Suprapubic skin (tissue), 4 donors: ENCODE measurements at places on chromosomes 11 and 22. TPM values are rescaled to one million over a fixed set of nuclear protein-coding genes. Genes with fewer than 3 reads are reported as not detected.
A peak's percentile ranks its signal among the peaks of the same experiment; 100 is the strongest.

GRCh38 chr22:46894081-46894671 is 131.7 kb downstream of the TBC1D22A start:
- no peak for DNase-seq

The GRAP2 gene
- 0.34 TPM for total RNA-seq

GRCh38 chr11:72617080-72617762 is 57.0 kb downstream of the PDE2A start:
- DNase-seq = no peak

The ACR gene
- not detected for total RNA-seq

DNA sequence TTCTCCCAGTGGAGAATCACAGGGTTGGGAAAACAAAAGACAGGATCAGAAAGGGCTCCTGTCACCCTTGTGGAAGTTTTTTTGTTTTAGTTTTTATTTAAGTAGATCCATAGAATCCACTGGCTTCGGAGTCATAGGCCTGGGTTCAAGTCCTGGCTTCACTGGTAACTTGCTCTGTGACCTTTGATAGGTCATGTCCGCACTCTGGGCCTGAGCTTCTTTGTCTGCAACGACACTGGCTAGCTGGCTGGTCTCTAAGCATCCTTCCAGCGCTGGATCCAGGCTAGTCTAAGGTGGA is 1.4 kb downstream of the ZFTA start:
- DNase-seq = no peak

The PDHX gene
- 19.7 TPM for total RNA-seq

- DNase-seq = peak; percentile 41
These were observed 46.3 kb downstream of the IGLL1 start for GRCh38 chr22:23533771-23534191.

GRCh38 chr11:44566952-44567875 is 1.8 kb downstream of the CD82 start:
- DNase-seq = no peak

- DNase-seq = peak; percentile 7
These were observed 1.2 kb downstream of the P2RY6 start for GRCh38 chr11:73273222-73273895.

The CXCR5 gene
- not detected for total RNA-seq

DNA sequence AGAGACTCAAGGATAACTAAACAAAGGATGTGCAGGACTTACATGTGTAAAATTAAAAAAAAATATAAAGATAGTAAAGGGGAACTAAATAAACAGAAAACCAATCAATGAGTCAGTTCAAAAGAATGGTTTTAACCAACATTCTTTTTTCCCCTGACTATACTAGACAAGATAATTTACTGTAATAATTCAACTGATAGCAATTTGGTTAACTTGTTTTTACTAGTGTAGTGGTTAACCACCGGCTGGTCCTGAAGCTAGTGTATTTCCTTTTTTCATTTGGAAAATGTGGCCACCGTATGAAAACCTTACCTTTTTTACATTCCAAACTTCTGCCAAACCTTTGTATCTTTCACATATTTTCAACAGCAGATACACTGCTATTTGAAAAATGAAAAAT is 123.1 kb downstream of the ARHGAP42 start:
- no peak for DNase-seq

DNA sequence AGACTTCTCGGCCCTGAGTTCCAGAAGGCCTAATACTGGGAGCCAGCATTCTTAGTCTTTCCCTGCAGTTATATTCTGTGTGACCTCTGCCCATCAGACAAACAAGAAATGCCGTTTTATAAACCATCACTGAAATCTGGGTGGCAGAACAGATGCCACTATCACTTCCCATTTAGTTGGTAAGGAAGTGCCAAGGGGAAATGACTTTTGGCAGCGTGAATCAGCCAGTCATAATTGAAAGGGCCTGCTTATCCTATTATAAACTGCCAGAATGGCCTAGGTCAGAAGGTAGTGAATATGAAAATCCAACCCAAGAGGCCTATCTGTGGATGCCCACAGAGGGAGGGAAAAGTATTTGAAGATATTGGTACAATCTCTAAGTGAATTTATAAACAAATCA is 646.8 kb upstream of the CCDC90B start:
- no peak for DNase-seq

GRCh38 chr11:64095949-64096348 is 60.2 kb downstream of the FLRT1 start:
- DNase-seq = no peak

- DNase-seq = no peak
These were observed 2.9 kb upstream of the ABCC8 start for GRCh38 chr11:17479284-17480214.

The OR51E2 gene
- total RNA-seq = not detected

The CDC42BPG gene
- 64.9 TPM for total RNA-seq

DNA sequence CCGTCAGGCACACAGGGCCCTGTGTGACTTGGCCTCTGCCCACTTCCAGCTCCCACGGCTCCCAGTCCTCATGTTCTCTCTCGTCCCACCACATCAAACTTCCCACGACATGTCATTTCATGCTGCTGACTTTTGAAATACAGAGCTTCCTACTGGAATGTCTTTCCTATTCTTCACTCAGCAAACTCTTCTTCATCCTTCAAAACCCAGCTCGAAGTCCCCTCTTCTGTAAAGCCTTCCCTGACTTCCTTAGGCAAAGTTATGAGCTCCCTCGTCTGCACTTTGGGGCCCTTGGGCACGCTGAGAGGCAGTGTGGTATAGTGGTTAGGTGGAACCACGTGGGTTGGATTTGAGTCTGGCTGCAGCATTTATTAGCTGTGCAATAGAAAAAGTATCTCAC is 37.8 kb upstream of the EIF3D start:
- DNase-seq = no peak

- DNase-seq = no peak
These were observed 17.1 kb upstream of the SORL1-AS1 start for GRCh38 chr11:121469910-121470309.

DNA sequence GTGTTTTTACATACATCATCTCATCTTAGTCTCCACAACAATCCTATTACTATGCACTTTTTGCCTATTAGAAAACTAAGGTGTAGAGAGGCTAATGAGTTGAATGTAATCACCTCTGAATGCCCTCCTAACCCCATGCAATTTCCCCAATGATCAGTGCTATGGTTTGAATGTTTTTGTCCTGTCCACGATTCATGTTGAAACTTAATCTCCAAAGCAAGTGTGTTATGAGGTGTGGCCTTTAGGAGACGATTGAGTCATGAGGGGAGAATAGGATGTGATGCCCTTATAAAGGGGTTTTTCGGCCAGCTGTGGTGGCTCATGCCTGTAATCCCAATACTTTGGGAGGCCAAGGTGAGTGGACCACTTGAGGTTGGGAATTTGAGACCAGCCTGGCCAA is 2.0 kb upstream of the CCDC73 start:
- no peak for DNase-seq

DNA sequence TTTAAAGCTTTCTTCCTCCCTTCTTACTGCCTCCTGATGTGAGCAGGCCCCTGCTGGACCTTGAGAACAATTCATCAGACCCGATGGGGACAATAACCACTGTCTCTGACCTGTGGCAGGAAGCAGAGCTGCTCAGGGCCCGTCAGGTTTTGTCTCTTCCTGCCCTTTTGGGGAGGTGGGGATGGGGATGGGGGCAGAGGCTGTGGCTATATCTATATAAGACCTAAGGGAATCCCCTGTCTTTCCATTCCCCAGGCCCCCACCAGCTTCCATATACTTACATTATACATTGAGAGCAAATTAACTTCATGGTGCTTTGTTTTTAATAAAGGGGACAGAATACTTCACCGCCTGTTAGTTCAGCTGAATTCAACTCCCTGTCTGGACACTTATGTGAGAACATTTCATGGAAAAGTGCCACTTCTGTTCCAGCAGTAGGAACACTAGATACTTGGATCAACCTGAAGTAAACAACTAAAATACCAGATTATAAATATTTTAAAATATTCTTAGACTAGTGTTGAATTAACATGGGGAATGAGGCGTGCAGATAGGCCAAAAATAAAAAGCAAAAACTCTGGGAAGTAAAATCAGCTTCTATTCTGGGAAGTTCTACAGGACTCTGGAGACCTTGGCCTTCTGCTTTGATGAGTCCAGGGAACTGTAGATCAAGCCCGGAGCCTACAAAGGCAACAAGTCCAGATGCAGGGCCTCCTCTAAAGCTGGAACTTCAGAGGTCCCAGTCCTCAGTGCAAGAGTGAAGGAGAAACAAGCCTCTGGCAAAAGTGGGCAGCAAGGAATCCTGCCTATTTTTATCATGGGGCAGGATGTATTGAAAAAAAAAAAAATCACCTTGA is 11.1 kb downstream of the ZP1 start:
- DNase-seq = peak; percentile 67

GRCh38 chr11:65716774-65717405 is 3.7 kb downstream of the RNASEH2C start:
- peak; percentile 43 for DNase-seq

DNA sequence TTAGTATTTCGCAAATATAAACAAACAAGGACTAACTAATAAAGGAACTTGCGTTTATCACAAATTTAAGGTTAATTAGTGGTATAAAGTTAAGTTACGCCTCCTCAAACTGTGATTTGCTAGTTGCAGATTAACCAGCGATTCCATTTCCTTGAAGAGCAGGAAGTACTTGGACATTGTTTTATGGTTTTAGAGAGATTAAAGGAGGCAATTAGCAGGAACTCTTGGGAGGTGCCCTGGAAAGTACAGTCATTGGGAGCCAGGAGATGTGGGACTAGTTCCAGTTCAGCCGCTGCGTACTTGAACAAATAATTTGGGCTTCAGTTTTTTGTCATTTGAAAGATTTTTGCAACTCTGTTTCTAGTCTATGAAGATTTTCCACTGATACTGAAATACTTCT is 3.3 kb downstream of the FAM118B start:
- no peak for DNase-seq

GRCh38 chr11:85664615-85665481 is at the start of gene CREBZF:
Gene CREBZF, minus strand, starts transcription at chr11:85665129. Its CDS starts 254 bp downstream, at chr11:85664875.
- DNase-seq = peak; percentile 95

The PACSIN3 gene
- total RNA-seq = 48.3 TPM

DNA sequence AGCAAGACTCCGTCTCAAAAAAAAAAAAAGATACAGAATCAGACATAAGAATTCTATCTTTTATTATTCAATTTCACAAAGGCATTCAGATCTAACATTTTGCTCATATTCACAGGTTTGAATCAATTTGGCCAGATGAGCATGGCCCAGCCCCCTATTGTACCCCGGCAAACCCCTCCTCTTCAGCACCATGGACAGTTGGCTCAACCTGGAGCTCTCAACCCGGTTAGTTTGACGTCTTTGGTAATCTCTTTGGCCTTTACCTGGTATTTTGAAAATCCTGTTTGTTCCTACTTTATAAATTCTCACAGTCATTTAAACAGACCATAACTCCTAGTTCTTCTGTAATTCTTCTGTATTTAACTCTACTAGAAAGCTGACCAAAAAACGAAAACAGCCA is 55.3 kb downstream of the EP300 start:
- no peak for DNase-seq

- no peak for DNase-seq
These were observed 15.6 kb downstream of the SUN2 start for GRCh38 chr22:38740116-38740723.

The MGAT3 gene
- 3.4 TPM for total RNA-seq

- DNase-seq = no peak
These were observed 230.7 kb downstream of the KCNA4 start for GRCh38 chr11:29786092-29786491.

The TMEM134 gene
- total RNA-seq = 131 TPM

GRCh38 chr11:70104419-70104818 is 26.3 kb downstream of the ANO1 start:
- DNase-seq = no peak

GRCh38 chr11:69086152-69087132 is 37.7 kb downstream of the TPCN2 start:
- DNase-seq = no peak

GRCh38 chr11:119816660-119817059 is 87.7 kb upstream of the NECTIN1 start:
- no peak for DNase-seq

GRCh38 chr11:27158456-27159334 is 118.1 kb downstream of the BBOX1 start:
- DNase-seq = no peak

DNA sequence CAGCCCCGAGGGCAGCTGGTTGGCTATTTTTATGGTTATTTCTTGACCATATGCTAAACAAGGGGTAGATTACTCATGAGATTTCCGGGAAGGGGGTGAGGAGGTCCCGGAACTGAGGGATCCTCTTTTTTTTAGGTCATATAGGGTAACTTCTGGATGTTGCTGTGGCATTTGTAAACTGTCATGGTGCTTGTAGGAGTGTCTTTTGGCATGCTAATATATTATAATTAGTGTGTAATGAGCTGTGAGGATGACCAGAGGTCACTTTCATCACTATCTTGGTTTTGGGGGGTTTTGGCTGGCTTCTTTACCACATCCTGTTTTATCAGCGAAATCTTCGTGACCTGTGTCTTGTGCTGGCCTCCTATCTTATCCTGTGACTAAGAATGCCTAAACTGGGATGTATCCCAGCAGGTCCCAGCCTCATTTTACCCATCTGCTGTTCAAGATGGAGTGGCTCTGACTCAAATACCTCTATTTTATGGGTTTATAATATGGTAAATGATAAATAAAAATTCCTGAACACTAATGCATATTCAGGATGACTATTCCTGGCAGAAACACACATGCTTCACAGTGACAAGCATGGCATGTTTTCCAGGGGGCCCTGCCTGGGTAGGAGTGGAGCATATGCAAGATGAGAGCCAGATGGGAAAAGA is 11.2 kb downstream of the KREMEN1 start:
- no peak for DNase-seq

- DNase-seq = no peak
These were observed 5.3 kb downstream of the MALAT1 start for GRCh38 chr11:65503949-65504673.

GRCh38 chr11:19160847-19161246 is 40.9 kb downstream of the CSRP3 start:
- DNase-seq = no peak

GRCh38 chr22:23779731-23780130 is 7.0 kb upstream of the SMARCB1 start:
- DNase-seq = no peak

DNA sequence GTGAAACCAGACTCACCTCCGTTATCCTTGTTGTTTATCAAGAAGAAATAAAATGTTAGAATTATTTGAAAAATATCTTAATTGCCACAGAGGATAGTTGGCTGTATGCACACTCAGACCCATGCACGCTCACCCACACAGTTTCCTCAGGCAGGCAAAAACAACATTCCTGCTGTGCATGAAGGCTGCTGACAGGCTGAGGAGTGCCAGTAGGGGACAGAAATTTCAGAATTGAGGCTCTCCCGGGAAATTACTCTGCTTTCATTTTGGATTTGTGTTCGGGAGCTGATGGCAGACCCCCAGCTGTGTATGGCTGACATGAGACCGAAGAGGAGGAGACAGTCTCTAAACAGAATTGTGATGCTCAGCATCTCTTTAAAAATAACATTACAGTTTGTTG is 87.5 kb downstream of the AMOTL1 start:
- no peak for DNase-seq

The RGL4 gene
- total RNA-seq = not detected

DNA sequence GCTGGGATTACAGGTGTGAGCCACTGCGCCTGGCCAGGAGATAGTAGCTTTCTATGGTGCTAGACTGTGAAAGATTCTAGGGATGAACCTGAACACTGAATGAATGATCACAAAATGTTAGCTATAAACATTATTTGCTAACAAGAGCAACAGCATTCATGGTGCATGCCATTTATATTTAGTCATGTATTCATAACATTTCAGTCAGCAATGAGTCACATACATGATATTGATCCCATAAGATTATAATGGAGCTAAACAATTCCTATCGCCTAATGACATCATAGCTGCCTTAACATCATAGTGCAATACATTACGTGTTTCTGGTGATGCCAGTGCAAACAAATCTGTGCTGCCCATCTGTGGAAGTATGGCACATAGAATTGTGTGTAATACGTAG is 164.1 kb downstream of the ARHGAP42 start:
- DNase-seq = no peak
